ENCODE measurements at places on chromosomes 5 and 9.

GRCh38 chr5:116626945-116627679 lies 52.5 kb upstream of the SEMA6A start:
- no peak for DNase-seq

GRCh38 chr5:5650949-5651348 lies 228.5 kb downstream of the ICE1 start:
- DNase-seq, result no peak

GRCh38 chr5:87282269-87282668 lies 14.6 kb downstream of the RASA1 start:
- no peak for DNase-seq

GRCh38 chr9:90607701-90608516 lies 34.7 kb downstream of the DIRAS2 start:
- no peak for DNase-seq

GRCh38 chr9:106111039-106111730 lies 416.8 kb downstream of the TMEM38B start:
- no peak for DNase-seq

DNA sequence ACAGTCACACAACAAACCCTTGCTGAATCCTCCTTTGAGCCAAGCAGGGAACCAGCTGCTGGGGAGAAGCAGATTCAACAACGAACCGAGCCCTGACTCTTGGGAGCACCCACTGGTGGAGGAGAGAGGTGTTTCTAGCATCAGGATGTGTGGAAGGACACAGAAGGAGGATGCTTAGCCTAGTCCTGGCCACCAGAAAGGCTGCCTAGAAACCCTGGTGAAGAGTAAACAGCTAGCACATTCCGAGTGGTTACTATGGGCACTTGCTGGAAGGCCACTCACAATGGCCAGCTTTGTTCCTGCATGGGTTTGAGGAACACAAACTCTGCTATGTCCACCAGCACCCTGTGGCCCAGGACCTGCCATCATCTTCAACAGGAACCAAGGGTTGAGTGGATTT lies 1.8 kb downstream of the TIFAB start:
- no peak for DNase-seq

DNA sequence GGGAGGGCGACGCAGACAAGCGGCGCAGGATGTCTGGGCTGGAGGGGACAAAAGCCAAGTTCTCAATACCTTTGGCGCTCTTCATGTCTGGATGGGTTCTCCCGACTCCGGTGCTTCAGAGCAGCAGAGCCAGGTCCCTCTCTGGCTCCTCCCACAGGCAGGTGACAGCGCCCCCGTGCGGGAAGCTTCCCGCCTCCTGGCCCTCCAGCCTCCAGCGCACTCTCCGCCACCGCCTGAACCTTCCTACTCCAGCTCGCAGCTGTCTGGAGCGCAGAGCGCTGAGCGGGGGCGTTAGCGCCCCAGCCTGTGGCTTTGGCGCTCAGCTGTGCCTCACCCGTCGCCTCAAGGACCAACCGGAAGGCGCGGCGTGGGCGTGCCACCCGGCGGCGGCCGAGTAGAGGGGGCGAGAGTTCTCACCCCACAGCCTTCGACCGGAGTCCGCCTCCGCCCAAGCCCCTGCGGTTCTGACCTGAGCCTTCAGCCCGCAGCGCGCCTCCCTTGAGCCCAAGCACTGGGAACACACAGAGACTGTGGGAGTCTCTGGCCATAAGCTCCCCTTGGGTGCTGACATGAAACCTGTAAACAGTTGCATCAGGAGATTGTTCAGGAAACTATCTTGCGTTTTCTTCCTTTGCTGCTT lies at the start of gene SLCO4C1:
Gene SLCO4C1 (minus strand): TSS at position 107 of the 640 bp plus-strand sequence. CDS start 22 bp downstream, at position 85.
- peak; percentile 67 for DNase-seq

DNA sequence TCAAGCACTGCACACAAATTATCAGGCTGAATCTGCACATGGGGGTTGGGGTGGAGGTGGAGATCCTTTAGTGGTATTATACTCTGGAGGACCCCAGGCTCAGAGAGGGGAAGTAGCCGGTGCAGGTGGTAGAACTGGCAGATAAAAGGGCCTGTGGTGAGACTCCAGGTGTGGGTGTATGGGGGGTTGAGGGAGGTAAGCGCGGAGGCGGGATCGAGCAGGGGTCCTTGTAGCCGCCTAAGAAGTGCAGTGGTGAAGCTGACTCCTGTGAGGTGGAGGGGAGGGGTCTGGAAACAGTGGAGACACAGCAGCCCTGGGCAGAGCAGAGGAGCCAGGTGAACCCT lies 841 bp downstream of the ACSL6 start:
- no peak for DNase-seq

- DNase-seq, result no peak
Observed at GRCh38 chr9:114218264-114219120, 63.2 kb downstream of the COL27A1 start.

- no peak for DNase-seq
Observed at GRCh38 chr5:173909199-173909598, 21.1 kb downstream of the CPEB4 start.

- DNase-seq, result no peak
Observed at GRCh38 chr5:130333089-130333488, 428.8 kb downstream of the CHSY3 start.

DNA sequence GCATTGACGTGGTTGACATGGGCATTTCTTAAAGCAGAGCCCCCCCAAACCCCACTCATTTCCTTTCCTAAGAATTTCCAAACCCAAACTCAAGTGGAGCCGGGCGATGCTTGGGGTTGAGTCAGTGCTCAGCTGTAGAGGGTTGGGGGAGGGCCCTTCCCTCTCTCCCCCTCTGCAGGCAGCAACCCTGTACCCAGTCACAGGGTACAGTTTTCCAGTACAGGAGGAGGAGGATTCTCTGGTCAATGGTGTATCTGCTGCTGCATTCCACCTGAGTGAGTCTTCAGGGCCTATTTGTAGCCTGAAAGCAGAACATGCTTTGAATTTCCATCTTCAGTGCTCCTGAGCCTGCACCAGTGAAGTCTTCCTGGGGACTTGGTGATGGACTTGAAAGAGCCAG lies 55.8 kb downstream of the ENTREP1 start:
- DNase-seq, result no peak

DNA sequence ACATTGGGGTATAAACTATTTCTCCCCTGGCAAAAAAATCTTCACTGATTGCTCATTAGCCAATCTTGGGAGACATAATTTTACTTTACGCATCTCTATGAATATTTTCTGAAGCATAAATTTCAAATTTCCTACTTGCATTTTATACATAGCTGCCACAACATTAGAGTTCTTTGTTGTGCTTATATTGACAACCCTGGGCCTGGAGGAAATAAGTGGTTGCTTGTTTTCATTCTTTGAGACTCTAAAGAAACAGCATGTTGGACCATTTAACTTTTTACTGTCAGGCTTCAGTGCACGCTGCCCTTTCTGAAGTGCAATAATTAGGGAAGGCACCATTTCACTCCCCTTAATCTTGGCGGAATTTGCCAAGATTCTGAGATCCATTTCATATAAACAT lies 142.6 kb downstream of the MRPS30 start:
- no peak for DNase-seq

DNA sequence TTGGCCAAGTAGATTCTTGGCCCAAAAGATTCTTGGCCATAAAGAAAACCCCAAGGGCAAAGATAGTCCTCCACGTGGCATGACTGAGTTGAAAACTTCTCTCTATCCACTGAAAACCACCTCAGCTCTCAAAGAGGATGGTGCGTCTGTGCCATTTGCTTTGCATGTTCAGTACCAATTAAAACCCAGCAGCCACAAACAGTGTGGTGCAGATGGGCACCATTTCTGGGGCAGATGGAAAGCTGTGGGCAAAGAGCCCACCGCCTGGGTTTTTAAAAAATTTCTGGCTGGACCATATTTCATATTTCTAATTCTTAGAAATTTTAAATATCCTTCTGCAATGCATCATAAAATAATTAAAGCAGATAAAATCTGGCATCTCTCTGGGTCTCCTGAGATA lies 84.5 kb upstream of the PUM3 start:
- no peak for DNase-seq

DNA sequence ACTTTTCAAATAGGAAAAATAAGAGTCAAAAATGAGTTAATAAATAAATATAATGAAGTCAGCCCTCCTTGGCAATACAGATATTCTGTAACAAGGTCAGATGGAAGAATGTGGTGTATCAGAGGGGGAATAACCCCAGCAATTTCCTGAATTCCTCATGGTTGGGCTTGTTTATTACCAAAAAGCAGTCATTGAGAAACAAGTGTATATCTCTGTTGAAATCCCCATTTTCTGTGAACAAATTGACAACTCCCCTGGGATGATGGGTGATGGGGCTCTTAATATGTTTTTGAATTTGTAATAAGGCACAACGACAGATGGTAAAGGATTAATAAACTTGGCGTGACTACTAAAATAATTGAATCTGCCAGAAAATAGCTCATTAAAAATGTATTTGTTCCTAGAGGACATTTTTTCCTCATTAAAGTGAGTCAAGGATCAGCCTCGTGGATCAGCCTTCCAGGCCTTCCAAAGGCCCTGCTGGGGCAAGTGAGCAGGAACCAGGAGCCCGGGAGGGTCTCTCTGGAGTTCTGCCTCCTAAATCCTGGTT lies 34.2 kb downstream of the THBS4 start:
- DNase-seq, result peak; percentile 12

GRCh38 chr5:113495422-113495841 lies 7.2 kb upstream of the MCC start:
- DNase-seq, result no peak

- no peak for DNase-seq
Observed at GRCh38 chr5:118863345-118863744, 125.0 kb downstream of the DTWD2 start.

DNA sequence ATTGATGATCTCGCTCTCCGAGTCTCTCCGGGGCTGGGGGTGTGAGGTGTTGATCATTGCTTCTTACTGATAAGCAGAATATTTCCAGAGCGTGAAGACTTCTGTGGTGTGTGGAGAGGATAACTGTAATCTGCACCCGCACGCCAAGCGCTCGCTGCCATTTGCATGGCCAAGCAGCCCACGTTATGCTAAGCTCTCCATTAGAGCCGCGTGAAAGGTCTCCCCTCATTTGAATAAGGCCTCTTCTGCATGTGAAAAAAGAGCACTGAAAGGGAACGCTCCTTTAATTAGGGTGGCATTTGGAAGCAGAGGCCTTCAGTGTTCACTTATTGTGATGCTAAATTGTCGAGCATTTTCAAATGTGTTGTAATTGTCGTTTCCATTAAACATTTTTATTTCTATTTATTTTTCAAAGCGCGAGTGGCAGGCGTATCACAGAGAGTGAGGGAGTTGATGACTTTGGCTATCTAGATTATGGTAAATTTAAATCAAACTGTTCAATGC lies 163.6 kb upstream of the IRX2 start:
- no peak for DNase-seq

DNA sequence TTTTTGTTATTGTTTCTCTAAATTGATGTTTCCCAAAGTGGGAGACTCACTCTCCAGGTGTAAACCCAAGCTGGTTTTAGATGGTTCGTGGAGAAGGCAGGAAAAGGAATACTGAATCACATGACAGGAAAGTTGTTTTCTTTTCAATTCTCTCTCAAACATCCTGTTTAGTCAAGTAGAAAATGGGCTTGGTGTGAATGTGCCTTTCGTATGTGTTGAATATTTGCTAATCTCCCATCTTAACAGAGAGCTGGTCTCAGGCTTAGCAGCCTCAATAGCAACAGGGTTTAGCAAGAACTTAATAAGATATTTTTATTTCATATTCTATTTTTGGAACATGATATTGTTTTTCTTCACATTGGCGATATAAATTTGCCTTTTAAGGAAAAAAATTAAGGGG lies 119.7 kb downstream of the INSYN2B start:
- DNase-seq, result no peak

DNA sequence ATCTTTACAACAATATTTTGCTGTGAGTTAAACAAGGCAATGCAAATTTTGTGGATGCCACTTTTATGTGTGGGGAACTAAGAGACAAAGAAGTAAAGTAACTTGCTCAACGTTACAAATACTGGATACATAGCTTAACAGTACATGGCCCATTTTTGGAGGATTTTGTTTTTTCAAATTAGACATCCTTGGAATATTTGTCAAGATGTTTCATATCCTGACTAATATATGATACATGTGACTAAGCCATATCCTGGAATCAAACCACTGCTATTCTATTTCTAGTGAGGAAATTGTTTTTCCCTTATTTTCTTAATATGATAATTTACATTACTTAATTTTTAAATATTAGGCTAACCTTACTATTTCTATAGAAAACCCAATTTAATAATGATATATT lies 529.8 kb downstream of the DMRTA1 start:
- DNase-seq, result no peak

GRCh38 chr5:58107704-58108103 lies 352.2 kb downstream of the PLK2 start:
- no peak for DNase-seq

- DNase-seq, result no peak
Observed at GRCh38 chr9:117678871-117679270, 25.3 kb upstream of the TLR4 start.

GRCh38 chr9:128371630-128372117 lies 500 bp downstream of the URM1 start:
- DNase-seq, result peak; percentile 11

DNA sequence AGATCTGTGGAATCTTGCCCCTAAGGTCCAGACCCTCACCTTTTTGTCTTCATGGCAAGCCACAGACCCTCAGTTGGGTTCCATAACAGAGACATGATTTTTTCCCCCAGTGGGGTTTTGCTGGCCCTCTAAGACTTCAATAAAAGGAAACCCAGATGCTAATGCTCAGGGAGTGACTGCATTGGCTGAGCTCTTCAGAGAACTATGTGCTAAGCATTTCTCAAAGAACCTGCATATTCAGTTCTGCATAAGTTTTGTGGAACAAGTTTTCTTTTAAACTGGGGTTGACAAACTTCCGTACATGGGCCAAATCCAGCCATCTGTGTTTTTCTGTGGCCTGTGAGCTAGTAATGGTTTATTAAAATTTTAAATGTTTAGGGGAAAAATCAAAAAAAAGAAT lies 159.8 kb upstream of the GDNF start:
- no peak for DNase-seq

All from suppressor macrophage treated with lipopolysaccharide for 4 hours (primary cell).